Kidney (tissue), 22 donors: ENCODE measurements at places on chromosomes 13 and 19.
A peak's percentile ranks its signal among the peaks of the same experiment; 100 is the strongest.

- no peak for DNase-seq
Measured at GRCh38 chr19:7013678-7014077, 7.6 kb downstream of the MBD3L2B start.

- DNase-seq: peak; percentile 74
Measured at GRCh38 chr19:40974633-40975037, 16.4 kb upstream of the CYP2B6 start.

DNA sequence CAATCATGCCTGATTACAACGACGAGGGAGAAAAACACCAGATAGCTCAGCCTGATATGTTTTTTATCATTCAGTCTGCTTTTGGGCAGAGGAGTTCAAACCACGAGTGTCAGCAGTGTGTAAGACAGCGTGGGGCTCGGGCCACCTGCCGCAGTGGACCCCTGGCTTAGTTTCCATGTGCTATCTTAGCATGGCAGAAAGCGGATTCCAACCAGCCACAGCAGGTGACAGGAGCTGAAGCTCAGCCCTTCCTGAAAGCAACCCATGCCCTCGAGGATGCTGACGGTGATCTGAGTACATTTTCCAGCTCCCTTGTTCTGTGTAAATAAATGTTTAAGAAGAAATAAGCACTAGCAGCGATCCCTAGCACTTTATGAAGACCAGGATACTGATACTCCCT lies 32.2 kb upstream of the MBNL2 start:
- no peak for DNase-seq

- DNase-seq: no peak
Measured at GRCh38 chr13:24232474-24232873, 72.0 kb downstream of the SPATA13 start.

DNA sequence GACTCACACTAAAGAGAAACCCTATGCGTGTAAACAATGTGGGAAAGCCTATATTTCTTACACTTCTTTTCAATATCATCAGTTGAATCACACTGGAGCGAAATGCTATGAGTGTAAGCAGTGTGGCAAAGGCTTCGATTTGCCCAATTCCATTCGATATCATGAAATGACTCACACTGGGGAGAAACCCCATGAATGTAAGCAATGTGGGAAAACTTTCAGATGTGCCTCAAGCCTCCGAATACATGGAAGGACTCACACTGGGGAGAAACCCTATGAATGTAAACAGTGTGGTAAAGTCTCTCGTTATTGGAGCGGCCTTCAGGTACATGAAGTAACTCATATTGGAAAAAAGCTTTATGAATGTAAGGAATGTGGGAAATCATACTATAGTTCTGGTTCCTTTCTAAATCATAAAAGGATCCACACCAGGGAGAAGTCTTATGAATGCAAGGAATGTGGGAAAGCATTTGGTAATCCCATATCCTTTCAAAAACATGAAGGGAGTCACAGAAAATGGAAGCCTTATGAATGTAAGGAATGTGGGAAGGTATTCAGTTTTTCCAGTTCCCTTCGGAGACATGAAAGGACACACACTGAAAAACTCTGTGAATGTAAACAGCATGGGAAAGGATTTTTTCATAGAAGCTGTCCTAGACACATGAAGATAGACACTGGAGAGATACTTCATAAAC lies 28.1 kb downstream of the ZNF20 start:
- no peak for DNase-seq

DNA sequence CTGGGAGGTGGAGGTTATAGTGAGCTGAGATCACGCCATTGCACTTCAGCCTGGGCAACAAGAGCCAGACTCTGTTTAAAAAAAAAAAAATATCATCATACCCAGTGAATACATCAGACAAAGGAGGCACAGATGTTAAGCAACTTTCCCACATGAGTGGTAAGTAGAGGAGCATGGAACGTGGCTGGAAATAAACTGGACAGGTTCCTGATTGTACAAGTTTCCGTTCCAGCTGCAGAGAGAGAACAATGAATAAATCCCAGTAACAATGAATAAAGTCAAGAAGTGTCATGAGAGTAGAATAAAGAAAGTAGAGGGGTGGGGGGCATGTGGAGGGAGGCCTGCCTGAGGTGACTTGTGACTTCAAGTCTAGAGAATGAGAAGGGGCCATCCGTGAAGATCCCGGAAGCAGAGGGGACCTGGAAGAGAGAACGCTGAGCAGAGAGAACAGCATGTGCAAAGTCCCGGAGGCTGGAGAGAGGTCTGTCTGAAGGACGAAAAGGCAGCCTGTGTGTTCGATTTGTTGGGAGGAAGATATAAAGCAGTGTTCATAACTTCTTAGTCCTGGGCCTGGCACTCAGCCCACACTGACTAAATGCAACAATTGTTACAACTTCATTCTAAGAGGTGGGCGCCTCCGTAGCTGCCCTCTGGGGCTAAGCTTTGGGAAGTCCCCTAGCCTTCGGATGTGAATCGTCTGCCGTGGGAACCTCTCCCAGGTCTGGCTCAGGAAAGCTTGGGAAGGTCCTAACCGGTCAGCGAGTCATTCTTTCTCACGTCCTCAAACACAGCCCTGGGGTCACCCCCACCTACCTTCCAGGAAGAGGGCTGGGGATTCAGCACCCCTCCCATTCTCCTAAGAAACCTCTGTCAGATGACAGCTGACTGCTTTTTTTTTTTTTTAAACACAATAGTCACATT lies 15.3 kb upstream of the ARHGEF18 start:
- no peak for DNase-seq

DNA sequence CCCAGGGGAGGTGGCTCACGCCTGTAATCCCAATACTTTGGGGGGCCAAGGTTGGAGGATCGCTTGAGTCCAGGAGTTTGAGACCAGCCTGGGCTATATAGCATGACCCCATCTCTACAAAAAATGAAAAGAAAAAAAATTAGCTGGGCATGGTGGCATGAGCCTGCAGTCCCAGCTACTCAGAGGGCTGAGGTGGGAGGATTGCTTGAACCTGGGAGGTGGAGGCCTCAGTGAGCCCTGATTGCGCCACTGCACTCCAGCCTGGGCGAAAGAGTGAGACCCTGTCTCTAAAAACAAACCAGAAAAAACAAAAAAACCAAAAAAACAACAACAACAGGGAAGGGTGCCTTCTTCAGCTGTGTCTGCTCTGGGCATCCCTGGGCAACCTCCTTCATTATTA lies 499 bp upstream of the MYO1F start:
- no peak for DNase-seq

DNA sequence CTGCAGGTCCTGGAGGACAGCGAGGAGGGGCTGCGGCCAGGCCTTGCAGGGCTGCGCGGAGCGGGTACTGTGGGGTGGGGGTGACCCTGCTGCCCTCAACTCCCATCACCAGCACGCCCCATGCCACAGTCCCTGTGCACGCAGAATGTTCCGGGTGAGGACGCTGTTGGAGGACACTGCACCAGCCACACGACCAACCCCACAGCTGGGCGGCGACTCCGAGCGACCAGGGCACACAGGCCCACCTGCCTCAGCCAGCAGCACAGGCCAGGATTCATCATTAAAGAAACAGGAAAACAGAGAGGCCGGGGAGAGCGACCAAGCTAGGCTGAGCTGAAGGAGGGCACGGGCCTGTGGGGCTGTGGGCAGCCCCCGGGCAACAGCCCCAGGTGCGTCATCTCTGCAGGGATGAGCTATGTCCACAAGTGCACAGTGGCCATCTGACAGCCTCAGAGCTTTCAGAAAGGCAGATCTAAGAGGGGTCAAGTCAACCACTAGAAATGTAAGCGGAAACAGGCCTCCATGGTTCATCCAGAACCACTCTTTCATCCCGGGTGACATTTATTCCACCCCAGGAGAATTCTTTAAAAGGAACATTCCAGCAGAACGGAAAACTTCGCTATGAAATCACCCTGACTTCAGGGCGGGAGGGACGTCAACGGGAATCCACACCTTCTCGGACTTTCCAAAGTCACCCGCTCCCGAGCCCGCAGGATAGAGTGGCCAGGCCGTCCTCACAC lies 1.5 kb downstream of the GAS6 start:
- peak; percentile 6 for DNase-seq

GRCh38 chr13:27601208-27601607 lies 19.1 kb downstream of the LNX2 start:
- no peak for DNase-seq

GRCh38 chr19:14106840-14107239 lies 10.7 kb downstream of the PRKACA start:
- no peak for DNase-seq

GRCh38 chr19:29491491-29491890 lies 34.3 kb upstream of the VSTM2B start:
- no peak for DNase-seq

DNA sequence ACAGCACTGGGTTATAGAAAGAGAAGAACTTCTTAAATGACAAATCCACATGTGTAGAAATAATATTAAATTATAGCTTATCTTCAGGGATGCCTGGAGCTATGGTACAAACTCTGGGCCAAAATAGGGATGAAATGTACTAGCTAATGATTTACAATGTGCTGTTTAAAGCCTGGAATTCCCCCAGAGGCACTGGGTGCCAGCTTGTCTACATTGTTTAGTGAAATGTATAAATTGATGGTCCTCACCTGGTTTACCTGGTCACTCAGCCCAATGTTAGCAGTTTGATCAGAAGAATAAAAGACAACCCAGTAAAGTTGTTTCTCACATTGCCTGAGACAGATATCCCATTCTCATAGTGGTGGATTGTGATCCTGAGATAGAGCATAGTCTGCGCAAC lies 597.2 kb downstream of the DIAPH3 start:
- no peak for DNase-seq

GRCh38 chr13:46685006-46685730 lies 111.8 kb downstream of the ESD start:
- DNase-seq: no peak

DNA sequence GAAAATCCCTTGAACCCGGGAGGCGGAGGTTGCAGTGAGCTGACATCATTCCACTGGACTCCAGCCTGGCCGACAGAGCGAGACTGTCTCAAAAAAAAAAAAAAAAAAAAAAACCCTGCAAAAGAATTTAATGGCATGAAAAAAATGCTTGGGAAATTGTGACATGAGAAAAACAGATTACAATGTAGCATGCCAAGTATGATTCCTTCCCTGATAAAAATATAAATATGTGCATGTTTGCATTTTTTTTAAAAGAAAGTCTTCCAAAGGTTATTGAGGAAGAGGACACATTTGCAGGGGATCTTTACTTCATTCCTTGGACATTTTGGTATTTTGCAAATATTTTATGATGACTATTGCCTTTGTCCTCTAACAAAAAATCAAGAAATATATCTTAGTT lies 14.5 kb upstream of the ZBTB32 start:
- DNase-seq: no peak

DNA sequence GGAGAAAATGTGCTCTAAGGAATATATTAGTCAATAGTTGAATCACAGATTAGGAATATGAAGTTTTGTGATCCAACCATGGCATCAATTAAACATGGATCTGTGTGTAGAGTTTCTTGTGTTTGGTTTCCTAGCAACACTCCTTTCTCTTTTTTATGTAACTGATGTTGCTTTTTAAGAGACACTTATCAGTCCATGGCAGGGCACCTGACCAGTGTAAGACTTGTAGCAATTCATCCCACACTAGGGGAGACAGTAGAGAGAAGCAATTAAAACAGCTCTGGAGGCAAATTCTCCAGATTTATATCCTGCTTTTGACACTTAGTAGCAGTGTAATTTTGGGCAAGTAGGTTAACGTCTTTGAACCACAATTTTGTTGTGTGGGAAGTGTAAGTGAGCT lies 1229.0 kb downstream of the PCDH9 start:
- DNase-seq: no peak

DNA sequence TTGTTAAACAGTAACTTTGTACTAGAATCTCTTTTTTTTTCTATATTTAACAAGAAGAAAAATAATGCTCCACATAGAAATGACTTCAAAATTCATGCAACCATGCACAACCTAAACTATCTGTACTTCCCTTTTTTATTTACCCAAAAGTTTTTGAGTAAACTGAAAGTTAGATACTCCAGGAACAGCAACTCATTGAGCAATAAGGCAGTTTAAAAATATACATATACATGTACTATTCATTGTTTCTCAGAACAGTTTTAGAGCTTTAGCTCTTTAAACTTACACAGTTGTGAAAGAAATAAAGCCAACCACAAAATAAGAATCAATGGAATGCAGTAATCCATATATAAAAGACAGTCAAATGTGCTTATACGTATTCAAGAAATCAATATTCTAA lies 39.2 kb downstream of the MTMR6 start:
- no peak for DNase-seq

- no peak for DNase-seq
Measured at GRCh38 chr13:46170268-46170667, 11.7 kb downstream of the LCP1 start.

- no peak for DNase-seq
Measured at GRCh38 chr13:26488236-26489003, 69.1 kb upstream of the WASF3 start.

- DNase-seq: no peak
Measured at GRCh38 chr13:109779876-109780510, 6.4 kb downstream of the IRS2 start.

- DNase-seq: no peak
Measured at GRCh38 chr19:46524308-46524707, 28.6 kb upstream of the PNMA8B start.

DNA sequence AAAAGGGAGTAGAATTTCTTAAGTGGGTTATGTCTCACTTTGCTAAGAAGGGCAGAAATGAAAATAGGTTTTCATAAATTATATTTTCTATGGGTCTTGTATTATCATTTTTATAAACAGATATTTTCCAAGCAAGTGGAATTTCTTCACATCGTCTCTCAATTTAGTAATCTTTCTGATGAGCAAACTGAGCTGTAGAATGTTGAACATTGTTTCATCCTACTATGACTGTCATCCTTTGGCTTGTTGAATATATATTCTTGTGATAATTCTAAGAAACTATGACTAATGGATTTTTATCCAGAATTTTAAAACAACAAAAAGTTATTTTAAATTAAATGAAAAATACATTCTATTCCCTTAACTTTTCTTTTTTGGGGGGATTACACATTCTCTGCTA lies 313.8 kb downstream of the ENOX1 start:
- DNase-seq: no peak

DNA sequence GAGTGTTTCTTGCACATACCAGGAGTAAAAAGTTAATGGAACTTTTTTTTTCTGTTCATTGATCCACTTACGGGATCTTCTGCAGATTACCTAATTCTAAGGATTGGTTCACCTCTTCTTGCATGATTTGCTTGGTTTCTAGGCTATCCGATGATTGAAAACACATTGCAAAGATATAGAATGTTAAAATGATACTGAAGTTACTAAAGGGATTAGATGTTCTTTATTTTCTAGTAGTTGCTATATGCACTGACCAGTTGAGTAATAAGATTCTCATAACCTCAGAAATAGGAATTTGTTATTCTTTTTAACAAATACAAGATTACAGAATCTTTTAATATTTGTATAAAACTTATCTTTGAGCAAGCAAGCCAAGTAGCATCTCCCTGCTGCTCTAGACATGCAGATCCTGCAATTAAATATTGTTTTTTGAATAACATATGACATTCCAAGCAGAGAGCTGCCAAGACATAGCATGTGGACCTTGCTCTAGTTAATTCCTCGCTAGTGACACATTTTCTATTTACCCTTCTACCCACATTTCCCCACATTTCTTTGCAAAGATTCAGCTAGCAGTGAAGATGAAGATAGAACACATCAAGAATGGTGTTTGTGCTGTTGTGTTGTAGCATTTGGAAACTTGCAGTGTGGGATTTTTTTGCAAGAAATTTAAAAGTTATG lies 51.7 kb upstream of the RNF113B start:
- no peak for DNase-seq
